ENCODE measurements at places on chromosomes 12 and 14. TPM values are rescaled to one million over a fixed set of nuclear protein-coding genes. Genes with fewer than 3 reads are reported as not detected.

GRCh38 chr12:109609342-109609741 is 35.7 kb downstream of the MVK start:
- H3K4me1 ChIP-seq = no peaks in the 10 kb centered on the region
- H3K36me3 ChIP-seq = no peaks in the 10 kb centered on the region
- DNase-seq = no peak
- H3K27ac ChIP-seq = no peak overlapping the region
- no peak overlapping the region for H3K4me3 ChIP-seq

- H3K4me3 ChIP-seq = no peak overlapping the region
- no peaks in the 10 kb centered on the region for H3K36me3 ChIP-seq
- no peak for DNase-seq
- no peaks in the 10 kb centered on the region for H3K4me1 ChIP-seq
- no peak overlapping the region for H3K27ac ChIP-seq
Measured at GRCh38 chr12:111270239-111270638, 98.7 kb downstream of the PHETA1 start.

- DNase-seq = no peak
- no peak overlapping the region for H3K4me3 ChIP-seq
- no peaks in the 10 kb centered on the region for H3K4me1 ChIP-seq
- H3K27ac ChIP-seq = no peak overlapping the region
- H3K27me3 ChIP-seq = no peaks in the 10 kb centered on the region
- no peaks in the 10 kb centered on the region for H3K36me3 ChIP-seq
Measured at GRCh38 chr12:79769189-79769859, 78.6 kb upstream of the PAWR start.

DNA sequence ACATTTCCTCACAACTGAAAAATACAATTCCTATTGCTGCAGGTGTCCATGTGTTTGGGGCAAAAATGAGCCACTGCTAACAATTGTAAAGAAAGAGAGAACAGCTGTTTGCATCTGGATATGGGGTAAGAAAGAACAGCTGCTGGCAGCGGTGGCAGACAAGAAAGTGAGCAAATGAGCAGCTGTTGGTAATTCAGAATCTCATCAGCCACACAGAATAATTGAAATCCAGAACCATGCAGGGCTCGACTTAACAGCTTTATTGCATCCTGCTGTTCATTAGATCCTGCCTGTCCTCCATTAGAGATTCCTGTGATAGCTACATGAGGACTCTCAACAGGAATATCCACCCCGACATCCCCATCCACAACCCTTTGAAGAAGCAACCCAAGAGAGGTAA is 62.5 kb upstream of the TSPAN8 start:
- no peaks in the 10 kb centered on the region for H3K36me3 ChIP-seq
- H3K27ac ChIP-seq = no peak overlapping the region
- no peaks in the 10 kb centered on the region for H3K4me1 ChIP-seq

DNA sequence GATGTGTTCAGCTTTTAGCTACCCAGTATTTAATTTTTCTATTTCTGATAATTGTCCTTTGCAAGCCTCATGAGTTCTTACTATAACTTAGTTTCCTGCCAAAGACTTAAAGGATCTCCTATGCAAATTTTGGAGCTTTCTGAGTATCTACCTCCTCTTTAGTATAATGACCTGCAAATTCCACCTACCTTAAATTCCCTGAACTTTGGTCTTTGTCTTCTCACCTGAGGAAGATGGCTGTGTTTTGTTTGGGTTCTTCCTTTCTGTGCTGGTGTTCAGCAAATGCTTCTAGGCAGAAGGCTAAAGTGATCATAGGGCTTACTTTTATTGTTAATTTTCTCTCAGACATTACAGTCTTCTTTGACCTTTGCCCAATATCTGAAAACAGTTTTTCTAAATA is 142.8 kb downstream of the FUT8 start:
- H3K4me1 ChIP-seq = peaks cover 9% of the 10 kb centered on the region
- no peaks in the 10 kb centered on the region for H3K27me3 ChIP-seq
- H3K4me3 ChIP-seq = no peak overlapping the region
- no peak for DNase-seq
- H3K27ac ChIP-seq = no peak overlapping the region

DNA sequence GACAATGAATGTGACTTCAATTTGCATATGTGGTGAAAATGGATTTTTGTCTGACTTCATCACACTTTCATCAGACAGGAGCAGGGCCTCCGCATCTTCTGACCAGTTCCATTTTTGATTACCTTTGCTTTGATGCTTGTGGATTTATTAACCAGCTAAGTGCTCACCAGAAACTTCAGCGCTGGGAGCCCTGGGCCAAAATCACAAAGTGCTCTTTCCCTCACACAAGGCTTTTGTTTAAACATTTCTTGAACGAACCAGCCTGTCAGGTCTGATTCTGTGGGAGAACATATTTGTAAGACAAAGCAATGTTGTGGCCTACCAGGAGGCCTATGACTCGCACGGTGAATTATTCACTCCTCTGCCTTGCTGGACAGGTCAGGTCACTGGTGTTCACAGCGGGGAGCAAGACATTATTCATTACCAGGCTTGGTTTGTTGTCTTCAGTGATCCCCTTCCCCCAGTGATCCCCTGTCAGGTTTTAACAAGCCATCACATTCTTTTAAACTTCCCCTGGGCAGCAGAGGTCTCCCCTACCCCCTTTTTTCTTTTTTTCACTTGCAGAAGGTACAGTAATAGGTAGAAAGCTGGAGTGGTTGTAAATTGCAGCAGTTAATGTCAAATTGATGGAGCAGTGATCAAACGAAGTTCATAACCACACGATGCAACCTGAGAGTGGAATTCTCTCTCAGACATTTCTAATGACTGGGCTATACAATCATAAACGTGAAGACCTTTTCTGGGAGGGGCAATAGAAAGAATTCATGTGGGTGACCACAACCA is 167.5 kb upstream of the PRICKLE1 start:
- no peaks in the 10 kb centered on the region for H3K27me3 ChIP-seq
- no peak overlapping the region for H3K27ac ChIP-seq
- H3K4me3 ChIP-seq = no peak overlapping the region
- no peaks in the 10 kb centered on the region for H3K4me1 ChIP-seq

DNA sequence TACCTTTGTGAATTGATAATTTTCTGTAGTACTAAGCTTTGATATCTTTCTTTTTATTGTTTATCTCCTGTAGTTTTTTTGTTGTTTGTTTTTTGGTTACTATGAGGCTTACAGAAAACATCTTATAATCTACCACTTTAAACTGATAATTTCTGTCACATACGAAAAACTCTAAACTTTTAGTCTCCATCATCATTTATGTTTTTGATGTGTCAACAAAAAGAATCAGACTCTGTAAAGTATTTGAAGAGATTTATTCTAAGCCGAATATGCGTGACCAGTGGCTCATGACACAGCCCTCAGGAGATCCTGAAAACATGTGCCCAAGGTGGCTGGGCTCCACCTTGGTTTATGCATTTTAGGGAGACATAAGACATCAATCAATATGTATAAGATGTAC is 167.1 kb upstream of the ARHGAP5 start:
- H3K27ac ChIP-seq = no peak overlapping the region
- no peak for DNase-seq
- H3K4me3 ChIP-seq = no peak overlapping the region

GRCh38 chr14:97538749-97539410 is 741.7 kb downstream of the VRK1 start:
- H3K4me3 ChIP-seq = no peak overlapping the region
- H3K27ac ChIP-seq = no peak overlapping the region
- no peaks in the 10 kb centered on the region for H3K36me3 ChIP-seq
- H3K4me1 ChIP-seq = peaks cover 24% of the 10 kb centered on the region
- no peaks in the 10 kb centered on the region for H3K27me3 ChIP-seq
- DNase-seq = no peak

GRCh38 chr12:118034429-118035189 is 18.1 kb downstream of the RFC5 start:
- H3K36me3 ChIP-seq = peaks cover 76% of the 10 kb centered on the region
- peak overlapping the region; percentile 99 for H3K27ac ChIP-seq
- no peak for DNase-seq
- H3K4me3 ChIP-seq = peak overlapping the region; percentile 57
- peaks cover 50% of the 10 kb centered on the region for H3K4me1 ChIP-seq

GRCh38 chr12:104342635-104343249 is 39.2 kb downstream of the EID3 start:
- DNase-seq = no peak
- peaks cover 41% of the 10 kb centered on the region for H3K36me3 ChIP-seq
- H3K4me3 ChIP-seq = no peak overlapping the region
- H3K27me3 ChIP-seq = no peaks in the 10 kb centered on the region

- no peaks in the 10 kb centered on the region for H3K4me1 ChIP-seq
- no peaks in the 10 kb centered on the region for H3K27me3 ChIP-seq
- no peak for DNase-seq
- no peak overlapping the region for H3K27ac ChIP-seq
- H3K4me3 ChIP-seq = no peak overlapping the region
Measured at GRCh38 chr12:92295523-92295922, 149.9 kb upstream of the BTG1 start.

DNA sequence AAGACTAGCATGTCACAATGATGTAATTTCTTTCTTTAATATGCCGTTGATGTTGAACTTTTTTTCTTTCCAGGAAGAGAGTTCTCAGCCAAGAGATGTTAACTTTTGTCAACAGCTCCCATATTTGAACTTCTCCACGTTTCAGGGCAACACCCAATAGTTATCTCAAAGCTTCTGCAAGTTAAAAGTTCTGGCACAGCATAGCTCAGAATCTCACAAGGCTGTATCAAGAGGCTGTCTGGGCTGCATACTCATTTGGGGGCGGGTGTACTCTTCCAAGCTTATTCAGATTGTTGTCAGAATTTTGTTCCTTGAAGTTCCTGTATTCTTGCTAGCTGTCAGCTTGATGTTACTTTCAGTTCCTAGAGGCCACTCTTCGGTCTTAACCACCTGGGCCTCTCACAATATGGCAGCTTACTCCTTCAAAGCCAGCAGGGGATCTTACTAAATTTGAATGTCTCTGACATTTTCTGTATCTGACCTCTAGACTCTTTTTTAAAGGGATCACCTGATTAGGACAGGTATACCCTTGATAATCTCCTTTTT is 38.9 kb downstream of the KCNC2 start:
- no peaks in the 10 kb centered on the region for H3K4me1 ChIP-seq
- no peak overlapping the region for H3K4me3 ChIP-seq
- H3K36me3 ChIP-seq = no peaks in the 10 kb centered on the region
- no peak overlapping the region for H3K27ac ChIP-seq

DNA sequence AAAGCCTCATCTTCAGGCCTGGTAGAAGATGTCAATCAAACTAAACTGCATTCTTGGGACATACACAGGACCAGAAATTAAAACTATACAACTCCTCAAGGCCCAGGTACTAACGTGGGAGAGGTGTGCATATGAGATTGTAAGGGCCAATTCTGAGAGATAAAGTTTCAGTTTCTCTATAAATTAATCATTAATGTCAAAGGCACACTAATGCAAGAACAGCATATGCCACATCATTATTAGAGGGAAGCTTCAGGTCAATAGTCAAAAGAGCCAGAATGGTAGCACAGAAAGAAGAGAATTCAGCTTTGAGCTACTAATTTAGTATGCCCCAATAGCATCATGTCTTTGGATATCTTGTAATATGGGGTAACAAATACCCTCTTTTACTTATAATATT is 744.9 kb upstream of the MGAT4C start:
- no peak for DNase-seq
- no peak overlapping the region for H3K27ac ChIP-seq
- H3K27me3 ChIP-seq = no peaks in the 10 kb centered on the region
- H3K36me3 ChIP-seq = no peaks in the 10 kb centered on the region

- peaks cover 2% of the 10 kb centered on the region for H3K27me3 ChIP-seq
- no peak for DNase-seq
- no peaks in the 10 kb centered on the region for H3K36me3 ChIP-seq
Measured at GRCh38 chr14:76077340-76077739, 74.4 kb upstream of the GPATCH2L start.

DNA sequence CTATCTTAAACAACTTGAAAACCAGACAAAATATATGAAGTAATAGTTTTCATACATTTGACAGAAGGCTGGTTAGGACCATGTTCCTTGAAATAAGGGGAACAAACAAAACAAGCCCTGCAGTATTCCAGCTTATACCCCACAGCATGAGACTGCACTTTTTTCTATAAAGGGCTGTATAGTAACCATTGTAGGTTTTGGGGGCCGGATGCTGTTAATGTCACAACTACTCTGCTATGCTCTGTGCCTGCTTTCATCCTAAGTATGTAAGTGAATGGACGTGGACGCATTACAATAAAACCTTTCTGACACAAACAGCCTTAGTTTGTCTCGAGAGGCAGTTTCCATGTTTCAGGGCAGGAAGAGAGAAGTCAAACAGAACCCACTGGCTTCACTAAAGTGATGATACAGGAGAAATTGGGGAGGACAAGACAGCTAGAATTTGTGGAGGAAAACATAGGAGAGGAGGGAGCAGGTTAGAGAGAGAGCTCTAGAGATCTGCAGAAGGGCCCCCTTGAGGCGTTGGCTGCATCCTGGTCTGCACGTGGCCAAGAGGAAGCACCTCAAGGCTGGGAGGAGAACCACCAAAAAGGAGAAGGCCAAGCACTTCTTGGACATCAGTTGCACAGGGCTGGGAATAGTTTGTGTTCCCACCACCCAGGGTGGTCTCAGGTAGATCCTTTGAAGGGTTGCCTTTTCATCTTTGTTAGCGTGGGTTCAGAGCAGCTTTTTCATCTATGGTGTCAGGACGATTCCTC is 63.7 kb downstream of the TRAF3 start:
- DNase-seq = no peak
- H3K27me3 ChIP-seq = no peaks in the 10 kb centered on the region
- H3K4me3 ChIP-seq = no peak overlapping the region
- peaks cover 9% of the 10 kb centered on the region for H3K4me1 ChIP-seq
- H3K36me3 ChIP-seq = peaks cover 30% of the 10 kb centered on the region
- peak overlapping the region; percentile 10 for H3K27ac ChIP-seq

DNA sequence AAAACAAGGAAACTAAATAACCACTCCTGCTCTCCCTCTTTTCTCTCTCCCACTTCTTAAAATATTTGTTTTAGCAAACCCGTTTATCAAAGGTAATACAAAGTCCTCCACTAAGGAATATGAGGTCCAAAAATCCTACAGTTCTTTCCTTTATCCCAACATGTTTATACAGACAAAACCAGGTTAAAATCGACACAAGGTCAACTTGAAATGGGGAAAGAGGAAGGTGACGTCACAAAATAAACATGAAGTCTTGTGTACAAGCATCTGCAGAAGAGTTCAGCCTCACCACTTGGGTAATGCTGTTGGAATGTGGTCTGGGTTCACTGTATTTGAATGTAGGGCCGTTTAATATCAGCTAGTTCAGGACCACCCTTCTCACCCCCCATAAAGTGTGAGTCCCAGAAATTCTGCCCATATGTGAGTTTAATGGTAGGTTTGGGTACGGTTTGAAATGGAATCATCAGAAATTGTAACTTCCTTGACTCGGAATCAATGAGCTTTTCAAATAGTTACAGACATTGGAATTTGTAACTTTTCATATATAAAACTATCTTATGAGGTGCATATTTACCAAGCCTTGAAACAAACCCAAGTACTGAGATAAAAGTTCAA is 120.0 kb upstream of the SLC38A2 start:
- H3K4me3 ChIP-seq = no peak overlapping the region
- peaks cover 2% of the 10 kb centered on the region for H3K27me3 ChIP-seq
- DNase-seq = no peak
- H3K27ac ChIP-seq = no peak overlapping the region
- peaks cover 9% of the 10 kb centered on the region for H3K36me3 ChIP-seq
- H3K4me1 ChIP-seq = no peaks in the 10 kb centered on the region

The ANKS1B gene
- total RNA-seq = 2.8 TPM

The FGD6 gene
- total RNA-seq = 0.86 TPM

The TPH2 gene
- not detected for total RNA-seq

The LRP6 gene
- total RNA-seq = 5.5 TPM

The CD69 gene
- total RNA-seq = 90.5 TPM

The IRF2BPL gene
- 24.9 TPM for total RNA-seq

The KRT71 gene
- total RNA-seq = not detected

Data from activated T-helper 1 cell treated with anti-CD3 and anti-CD28 coated beads, Interleukin-12 subunit alpha, Interleukin-12 subunit beta, Interleukin-2, Interleukin-4 antibody, amounts not matched to agents 30 ng/mL and 10 ng/mL and 1 ng/mL, durations not matched to agents 14 hours and 24 hours and 36 hours (primary cell).